ENCODE measurements at places on chromosomes 16 and 17.

DNA sequence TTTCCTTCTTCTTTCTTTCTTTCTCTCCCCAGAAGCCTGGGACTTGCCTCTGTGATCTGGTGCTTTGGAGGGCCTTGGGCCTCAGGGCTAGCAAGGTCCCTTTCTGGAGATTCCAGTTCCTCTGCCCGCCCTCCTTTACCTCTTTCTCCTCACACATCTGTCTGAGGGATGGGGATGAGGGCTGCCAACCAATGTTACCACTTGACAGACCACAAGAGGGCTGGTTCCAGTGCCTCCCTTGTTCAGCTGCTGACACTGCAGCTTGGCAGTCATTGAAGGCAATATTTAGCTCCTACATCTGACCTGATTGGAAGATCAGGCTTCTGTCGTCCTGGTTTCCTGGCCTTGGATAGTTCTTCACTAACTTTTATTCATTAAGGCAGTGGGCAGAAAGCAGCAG, 3.6 kb upstream of the ZNF652 start:
- DNase-seq, result peak; percentile 19

DNA sequence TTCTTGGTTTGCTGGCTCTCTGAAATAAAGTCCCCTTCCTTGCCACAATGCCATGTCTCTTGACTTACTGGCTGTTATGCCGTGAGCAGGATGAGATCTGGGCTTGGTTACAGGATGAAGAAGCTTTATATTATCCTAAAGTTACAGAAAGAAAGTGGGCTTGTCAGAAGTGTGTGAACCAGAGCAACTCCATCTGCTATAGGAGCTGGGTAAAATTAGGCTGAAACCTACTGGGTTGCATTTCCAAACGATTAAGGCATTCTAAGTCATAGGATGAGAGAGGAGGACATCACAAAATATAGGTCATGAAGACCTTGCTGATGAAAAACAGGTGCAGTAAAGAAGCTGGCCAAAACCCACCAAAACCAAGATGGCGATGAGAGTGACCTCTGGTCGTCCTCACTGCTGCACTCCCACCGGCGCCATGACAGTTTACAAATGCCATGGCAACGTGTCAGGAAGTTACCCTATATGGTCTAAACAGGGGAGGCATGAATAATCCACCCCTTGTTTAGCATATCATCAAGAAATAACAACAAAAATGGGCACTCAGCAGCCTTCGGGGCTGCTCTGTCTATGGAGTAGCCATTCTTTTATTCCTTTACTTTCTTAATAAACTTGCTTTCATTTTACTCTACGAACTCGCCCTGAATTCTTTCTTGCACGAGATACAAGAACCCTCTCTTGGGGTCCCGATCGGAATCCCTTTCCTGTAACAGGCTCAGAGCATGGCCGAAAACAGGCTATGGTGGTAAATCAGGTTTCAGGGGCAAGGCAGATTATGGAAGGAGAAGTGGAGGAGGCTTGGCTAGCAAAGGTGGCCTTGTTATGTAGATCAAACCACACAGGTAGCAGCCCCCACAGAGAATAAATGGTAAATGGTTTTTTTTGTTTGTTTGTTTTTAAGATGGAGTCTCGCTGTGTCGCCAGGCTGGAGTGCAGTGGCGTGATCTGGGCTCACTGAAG, 81.3 kb upstream of the C16orf82 start:
- no peak for DNase-seq

- DNase-seq, result no peak
Measured at GRCh38 chr16:6629110-6629509, 703.5 kb upstream of the RBFOX1 start.

DNA sequence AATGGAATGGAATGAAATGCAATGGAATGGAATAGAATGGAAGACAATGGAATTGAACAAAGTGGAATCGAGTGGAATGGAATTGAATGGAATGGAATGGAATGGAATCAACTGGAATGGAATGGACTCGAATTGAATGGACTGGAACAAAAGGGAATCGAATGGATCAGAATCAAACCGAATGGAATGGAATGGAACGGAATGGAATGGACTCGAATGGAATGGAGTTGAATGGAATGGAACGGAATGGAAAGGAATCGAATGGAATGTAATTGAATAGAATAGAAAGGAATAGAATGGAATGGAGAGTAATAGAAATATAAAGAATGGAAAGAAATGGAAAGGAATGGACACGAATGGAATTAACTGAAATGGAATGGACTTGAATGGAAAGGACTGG, 475.2 kb upstream of the WSB1 start:
- no peak for DNase-seq

DNA sequence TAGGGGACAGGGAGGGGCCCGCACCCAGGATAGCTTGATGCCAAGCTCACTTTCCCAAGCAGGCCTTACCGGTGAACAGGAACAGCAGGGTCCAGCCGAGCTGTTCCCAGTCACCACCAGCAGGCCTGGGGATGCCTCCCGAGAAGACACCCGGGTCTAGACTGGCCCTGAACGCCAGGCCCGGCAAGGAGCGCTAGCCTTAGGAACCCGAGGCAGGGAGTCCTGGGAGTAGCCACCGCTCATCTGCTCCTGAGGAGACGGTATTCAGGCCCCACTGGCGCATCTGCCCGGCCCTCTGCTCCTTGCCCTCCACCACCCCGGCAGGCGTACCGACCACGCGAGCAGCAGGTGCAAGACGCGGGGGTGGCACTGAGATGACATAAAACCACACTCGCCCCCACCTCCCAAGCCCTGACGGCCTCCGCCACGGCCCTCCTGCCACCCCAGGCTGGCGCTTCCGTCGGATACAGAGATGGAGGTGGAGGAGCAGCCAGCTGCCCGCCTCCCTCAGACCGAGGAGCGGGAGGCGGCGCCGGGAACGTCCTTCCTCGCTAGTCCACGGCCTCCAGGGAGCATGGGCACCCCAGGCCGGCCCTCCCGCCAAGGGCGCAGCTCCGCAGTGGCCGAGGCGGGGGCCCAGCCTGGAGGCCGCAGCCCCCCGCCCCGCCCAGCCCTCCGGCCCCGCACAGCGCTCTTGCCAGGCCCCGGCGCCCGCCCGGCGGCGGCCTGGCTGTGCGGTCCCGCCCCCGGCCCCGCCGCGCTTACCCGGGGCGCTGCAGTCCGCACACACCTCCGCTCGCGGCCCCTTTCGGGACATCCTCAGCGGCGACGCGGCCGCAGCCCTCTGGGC, 661 bp downstream of the GIT1 start:
- DNase-seq, result peak; percentile 28

DNA sequence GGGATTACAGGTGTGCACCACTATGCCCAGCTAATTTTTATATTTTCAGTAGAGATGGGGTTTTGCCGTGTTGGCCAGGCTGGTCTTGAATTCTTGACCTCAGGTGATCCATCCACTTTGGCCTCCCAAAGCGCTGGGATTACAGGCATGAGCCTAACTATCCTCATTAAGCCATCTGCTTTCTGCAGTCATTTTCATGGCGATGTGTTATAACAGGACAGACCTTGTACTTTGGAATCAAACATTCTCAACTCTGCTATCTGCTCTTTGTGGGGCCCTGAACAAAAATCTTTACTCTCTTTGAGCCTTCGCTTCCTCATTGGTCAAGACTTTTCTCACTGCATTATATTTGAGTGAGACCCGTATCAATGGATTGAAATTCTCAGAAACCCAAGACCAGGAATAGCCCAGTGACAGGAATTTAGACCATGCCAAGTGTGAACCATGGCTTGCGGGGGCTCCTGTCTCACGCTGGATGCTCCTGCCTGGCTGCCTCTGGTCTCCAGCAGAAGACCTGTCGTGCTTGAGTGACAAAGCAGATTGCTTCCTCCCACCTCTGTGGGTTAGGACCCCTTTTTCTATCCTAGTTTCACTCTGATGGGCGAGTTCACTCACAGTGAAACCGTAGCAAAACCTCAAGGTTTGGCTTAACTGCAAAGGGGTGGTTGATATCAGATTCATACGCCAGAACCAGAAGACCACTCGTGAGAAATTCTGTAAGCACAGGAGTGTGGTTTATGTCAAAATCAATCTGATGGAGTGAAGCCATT, 519.1 kb downstream of the MAF start:
- DNase-seq, result no peak

DNA sequence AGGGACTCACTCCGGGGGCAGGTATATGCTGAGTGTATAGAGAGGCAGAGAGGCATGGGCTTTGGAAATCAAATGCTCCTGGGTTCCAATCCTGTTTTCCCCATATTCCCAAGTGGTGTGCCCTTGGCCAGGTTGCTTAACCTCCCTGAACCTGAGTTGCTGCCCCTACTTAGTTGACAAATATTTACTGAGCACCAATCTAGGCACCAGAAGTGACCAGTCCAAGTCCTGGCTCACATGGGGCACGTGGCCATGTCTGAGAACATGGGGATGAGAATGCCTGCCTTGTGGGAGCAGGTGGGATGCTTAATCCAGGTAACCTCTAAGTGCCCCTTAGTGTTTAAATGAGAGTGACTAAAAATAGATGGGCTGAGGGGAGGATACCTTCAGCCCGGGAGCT, 4.2 kb downstream of the SOCS3 start:
- DNase-seq, result no peak

GRCh38 chr17:83106056-83106588, 26.7 kb downstream of the METRNL start:
- DNase-seq, result no peak

GRCh38 chr17:48181653-48182052, 74.1 kb downstream of the SNX11 start:
- DNase-seq, result no peak
